T-helper 2 cell treated with Interferon-gamma antibody and Interleukin-4, amounts not matched to agents 100 ng/mL and 5 ng/mL, for 36 hours (primary cell): ENCODE measurements at places on chromosomes 4 and X. TPM values are rescaled to one million over a fixed set of nuclear protein-coding genes. Genes with fewer than 3 reads are reported as not detected.

ZNF41 gene
- total RNA-seq: 11.0 and 11.3 TPM in 2 replicates

PCYT1B gene
- 0.09 TPM in 1 of 2 replicates, not detected in the other for total RNA-seq

TRIM60 gene
- total RNA-seq: not detected in 2 replicates

RAB9B gene
- 0.48 and 0.98 TPM in 2 replicates for total RNA-seq

XAGE1A gene
- total RNA-seq: not detected in 2 replicates

BST1 gene
- 1.5 and 2.0 TPM in 2 replicates for total RNA-seq

IGSF1 gene
- not detected in 2 replicates for total RNA-seq

KCNIP4 gene
- not detected in 2 replicates for total RNA-seq

ITIH6 gene
- not detected in 2 replicates for total RNA-seq

TLR6 gene
- total RNA-seq: 1.3 and 2.2 TPM in 2 replicates

SUPT20HL2 gene
- not detected in 2 replicates for total RNA-seq

MTTP gene
- total RNA-seq: 0.66 TPM in 1 of 2 replicates, not detected in the other

STK32B gene
- not detected in 2 replicates for total RNA-seq

LPAR4 gene
- total RNA-seq: not detected in 2 replicates

GAGE13 gene
- not detected in 2 replicates for total RNA-seq

MAP3K15 gene
- 0.09 and 0.11 TPM in 2 replicates for total RNA-seq

PFKFB1 gene
- total RNA-seq: 0.27 and 0.50 TPM in 2 replicates

GRK4 gene
- total RNA-seq: 3.5 TPM in 2 replicates
